Activated CD8-positive, alpha-beta memory T cell treated with anti-CD3 and anti-CD28 coated beads, Interleukin-2, amount 10 ng/mL, durations not matched to agents 7 days and 5 days (primary cell): ENCODE measurements at places on chromosomes 7 and 10.

- DNase-seq, result no peak
These were observed 221.0 kb upstream of the KLF6 start for GRCh38 chr10:4006051-4006450.

DNA sequence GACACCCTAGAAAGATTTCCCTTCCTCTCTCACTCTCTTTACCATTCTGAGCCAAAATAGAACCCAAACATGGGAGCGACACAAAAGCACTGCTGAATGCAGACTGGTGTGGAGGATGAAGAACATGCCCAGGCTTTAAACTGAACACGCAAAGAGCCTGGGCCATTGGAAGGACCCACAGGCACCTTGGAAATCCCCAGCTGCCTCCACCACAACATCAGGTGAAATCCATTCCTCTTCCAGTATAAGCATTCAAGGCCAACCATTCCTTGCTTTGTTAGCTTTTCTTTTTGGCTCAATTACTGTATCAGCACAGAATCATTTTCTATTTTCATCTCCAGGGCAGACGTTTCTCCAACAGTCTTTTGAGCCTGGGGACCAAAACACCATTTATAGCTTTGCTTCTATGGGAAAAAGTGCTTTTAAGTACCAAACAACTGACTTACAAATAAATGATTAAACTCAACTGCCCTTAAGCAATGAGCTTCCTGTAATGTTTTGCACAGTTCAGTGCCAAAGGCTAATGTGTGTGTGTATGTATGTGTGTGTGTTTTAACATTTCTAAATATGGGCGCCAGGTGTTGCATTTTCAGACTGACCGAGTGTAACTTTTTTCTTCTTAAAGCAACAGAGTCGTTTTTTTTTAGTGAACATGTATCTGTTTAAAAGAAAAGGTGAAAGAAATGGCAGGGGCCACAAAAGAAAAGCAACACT lies 16.2 kb upstream of the BLNK start:
- DNase-seq, result no peak

DNA sequence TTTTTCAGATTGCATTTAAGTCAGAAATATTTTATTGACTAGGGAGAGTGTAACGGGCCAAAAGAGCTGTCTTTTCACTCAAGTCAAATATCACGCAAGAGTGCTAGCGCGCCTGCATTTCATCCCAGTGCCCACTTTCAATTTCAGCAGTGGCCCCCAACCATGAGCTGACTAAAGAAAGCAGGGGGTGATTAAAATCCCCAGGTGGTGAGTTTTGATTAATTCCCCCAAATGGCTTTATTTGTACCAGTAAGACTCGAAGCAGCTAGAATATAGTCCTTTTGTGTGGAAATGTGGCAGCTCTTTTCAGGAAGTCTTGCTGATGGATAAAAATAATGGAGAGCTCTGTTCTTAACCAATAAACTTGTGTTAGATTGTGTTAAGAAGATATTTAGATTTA lies 35.3 kb downstream of the TRUB1 start:
- no peak for DNase-seq

- no peak for DNase-seq
These were observed 335.8 kb downstream of the FRMD4A start for GRCh38 chr10:13994932-13995331.

GRCh38 chr10:6165221-6165725 lies 37.5 kb upstream of the PFKFB3 start:
- DNase-seq, result no peak

- no peak for DNase-seq
These were observed 60.4 kb upstream of the FAM20C start for GRCh38 chr7:131781-132482.

DNA sequence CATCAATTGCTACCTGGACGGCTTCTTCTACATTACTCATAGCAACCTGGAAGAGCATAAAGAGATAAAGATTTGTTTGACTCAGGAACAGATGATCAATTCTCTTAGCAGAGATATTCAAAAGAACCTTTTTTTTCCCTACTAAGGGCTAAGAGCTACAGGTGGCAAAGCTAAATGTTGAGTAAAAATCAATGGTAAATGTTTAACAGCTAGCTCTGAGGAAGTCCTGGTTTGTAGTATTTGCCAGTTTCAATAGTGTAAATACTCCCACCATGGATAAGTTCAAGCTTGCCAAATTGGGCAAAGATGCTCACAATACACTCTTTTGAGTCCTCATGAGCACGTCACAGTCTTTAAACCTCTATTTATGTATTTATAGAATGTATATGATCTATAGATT lies 64.0 kb downstream of the AKR1E2 start:
- DNase-seq, result no peak

GRCh38 chr7:121572615-121573014 lies 176.5 kb upstream of the FAM3C start:
- DNase-seq, result no peak

DNA sequence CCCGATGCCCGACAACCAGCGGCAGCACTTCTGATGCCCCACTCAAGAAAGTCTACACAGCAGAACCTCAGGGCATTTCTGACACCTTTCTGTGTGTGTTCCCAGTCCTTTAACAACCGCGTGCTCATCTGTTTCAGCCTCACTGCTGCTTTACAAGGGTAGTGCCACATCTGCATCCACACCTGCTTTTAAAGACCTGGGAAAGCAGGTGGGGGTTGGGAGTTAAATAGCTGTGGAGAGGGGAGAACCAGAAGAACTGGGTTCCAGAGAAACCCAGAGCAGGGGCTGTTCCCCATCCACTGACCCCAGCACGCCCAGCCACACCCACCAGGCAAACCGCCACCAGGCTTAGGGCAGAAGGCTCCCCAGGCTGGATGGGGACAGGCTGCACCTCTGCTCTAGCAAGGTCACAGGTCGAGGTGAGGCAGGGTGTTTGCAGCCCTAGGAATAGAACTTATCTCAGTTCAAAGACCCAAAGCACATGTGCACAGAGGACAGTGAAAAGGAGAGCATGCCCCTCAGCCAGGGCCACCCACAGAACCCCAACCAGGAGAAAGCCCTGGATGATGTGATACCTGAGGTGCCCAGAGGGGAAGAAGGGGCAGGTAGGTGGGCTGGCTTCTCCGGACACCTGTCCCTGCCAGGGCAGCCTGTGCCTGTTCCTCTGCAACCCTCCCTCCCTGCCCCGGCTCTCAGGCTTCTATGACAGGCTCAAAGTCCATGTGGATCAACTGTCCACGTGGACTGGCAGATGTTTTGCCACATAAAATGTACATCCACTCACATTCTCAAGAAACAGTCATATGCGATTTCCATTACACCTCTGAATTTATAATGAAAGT lies 51.3 kb downstream of the COBL start:
- no peak for DNase-seq

GRCh38 chr10:109889867-109890266 lies 33.4 kb downstream of the XPNPEP1 start:
- DNase-seq, result no peak

DNA sequence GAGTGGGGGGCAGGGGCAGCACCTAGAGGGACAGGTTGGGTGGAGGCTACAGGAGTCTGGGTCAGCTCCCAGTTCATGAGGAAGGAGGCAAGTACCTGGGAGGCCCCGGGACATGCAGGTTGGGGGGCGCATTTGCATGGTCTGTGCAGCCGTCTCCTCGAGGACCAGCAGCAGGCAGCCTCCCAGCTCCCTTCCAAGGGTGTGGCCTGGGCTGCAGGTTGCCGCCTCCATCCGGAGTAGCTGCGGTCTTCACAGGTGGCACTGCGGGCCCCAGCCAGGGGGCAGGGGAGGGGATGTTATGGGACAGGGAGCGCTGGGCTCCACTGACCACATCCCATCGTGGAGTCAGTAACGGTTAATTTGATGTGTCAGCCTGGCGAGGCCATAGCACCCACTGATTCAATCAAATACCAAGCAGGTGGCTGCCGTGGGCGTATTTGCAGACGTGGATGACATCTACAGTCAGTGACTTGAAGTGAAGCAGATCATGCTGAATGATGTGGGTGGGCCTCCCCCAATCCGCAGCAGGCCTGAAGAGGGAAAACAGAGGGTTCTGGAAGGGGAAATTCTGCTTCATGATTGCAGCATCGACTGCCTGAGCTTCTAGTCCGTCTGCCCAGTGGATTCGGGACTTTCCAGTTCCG lies 81.6 kb downstream of the PRKAG2 start:
- peak; percentile 75 for DNase-seq

- peak; percentile 90 for DNase-seq
These were observed 551.7 kb downstream of the GRM8 start for GRCh38 chr7:126700807-126701604.

DNA sequence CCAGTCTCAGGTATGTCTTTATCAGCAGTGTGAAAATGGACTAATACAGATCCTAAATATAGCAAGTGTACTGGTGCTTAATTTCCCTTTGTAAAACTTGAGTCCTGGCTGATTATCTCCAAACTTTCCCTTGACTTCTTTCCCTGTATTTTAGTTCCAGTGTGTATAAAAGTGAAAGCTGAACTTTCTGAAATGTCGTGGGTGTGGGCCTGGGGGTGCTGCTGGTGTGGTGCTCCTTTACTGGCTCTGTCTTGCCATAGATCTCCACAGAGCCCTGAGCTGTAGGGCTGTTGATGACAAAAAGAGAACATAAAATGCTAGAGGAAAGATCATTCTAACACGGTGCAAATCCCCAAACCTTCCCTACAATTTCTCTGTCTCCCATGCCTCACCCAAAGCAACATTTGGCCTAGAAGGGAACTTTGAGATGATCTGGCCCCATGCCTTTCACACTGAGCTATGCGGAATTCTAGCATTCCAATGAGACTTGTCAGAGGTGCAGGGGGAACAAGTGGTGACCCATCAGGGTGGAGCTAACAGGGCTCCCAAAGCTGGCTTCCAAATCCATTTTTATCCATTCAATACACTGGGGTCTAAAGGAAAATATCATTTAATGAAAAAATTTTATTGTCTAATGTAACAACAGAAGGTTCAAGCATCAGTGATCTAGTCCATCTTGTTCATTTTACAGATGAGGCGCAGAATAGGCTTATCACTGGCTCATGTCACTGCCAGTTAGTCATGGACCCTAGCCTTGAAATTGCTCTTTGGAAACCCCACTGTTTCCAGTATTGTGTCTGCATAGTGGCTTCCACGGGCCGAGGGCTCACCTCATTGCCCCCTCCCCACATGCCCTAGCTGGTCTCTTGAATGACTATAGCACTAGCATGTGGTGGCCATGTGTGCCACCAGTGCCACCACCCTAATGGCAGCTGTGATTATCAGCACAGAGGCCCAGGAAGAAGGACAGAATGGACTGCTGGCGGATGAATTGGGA lies 1000.9 kb downstream of the LRMDA start:
- no peak for DNase-seq

DNA sequence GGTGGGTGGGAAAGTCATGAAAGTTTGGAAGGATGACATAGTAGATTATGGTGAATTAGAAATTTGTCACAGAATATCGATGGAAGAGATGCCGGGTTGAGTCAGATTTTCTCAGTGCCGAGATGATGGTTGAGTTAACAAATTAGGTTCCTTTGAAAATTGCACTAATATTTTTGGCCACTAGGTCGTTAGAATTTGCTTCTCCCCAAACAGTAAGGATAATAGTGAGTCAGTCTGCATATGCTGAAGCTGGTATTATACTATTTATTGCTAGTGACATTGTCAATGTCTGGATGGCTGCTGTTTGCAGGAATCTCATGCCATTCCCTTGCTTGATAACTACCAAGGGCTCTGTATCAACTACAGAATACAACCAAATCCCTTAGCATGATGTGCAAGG lies 37.7 kb upstream of the MINDY3 start:
- DNase-seq, result no peak

GRCh38 chr7:121486590-121486989 lies 90.5 kb upstream of the FAM3C start:
- no peak for DNase-seq

DNA sequence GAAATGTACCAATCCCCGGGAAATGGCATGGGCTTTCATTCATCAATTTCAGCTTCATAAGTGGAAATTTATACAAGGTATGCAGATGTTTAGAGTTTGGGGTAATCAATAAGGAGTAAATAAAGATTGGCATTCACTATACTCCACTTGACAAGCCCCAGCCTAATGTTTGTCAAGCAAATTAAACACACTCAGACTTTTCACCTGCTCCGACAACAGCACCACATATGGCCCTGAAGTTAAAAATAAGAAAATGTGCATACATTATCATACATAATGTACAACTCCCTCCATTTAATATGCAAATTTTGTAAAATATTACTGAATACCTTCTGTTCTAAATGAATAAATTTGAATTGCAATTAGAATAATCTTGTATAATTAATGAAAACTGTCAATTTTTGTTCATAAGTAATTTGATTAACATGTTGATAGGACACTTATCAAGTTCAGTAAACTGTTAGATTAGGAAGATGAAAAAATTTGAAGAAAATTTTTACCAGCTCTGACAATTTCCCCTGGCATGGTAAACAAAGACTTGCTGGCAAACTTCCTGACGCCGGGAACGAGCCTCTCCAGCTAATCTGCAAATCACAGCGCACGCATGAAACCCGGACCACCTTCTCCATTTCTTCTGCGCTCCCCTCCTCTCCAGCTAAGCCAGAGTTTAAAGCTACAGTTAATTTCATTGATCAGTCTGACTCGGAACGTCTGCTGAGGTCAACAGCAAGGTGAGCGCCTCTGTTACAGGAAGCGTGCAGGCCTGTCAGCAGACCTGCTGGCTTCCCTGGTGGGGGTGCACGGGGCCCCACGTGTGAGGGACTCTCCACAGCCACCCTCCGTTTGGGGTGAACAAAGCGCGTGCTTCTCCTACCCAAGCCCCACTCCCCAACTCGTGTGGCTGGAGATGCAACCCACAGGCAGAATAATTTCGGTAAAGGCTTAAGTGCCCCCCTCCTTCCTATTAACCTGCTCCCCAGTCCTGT lies 70.7 kb downstream of the EBF3 start:
- no peak for DNase-seq

DNA sequence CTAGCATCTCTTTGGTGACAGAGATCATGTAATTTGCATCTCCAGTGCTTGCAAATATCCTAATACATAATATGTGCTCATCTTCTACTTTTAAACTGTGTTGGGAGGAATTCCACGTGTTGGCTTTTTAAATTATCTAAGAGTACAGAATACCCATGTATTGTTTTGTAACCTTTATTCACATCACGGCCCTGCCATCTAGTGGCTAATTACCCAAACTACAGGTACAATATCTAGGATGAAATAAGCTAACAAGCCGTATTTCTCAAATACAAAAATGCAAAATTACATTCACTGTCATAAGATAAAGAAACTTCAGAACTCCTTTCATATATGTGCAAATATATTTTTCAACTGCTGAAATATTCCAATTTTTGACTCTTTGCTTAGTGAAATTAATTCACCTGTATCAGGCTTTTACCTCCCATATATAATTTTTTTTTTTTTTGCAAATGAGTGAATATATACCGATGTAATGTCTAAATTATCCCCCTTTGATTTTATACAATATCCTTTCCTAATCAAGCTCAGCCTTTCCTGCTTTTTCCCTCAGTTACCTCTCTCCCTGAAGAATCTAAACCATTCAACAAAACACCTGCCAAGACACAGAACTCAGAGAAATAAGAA lies 30.3 kb upstream of the LSM8 start:
- no peak for DNase-seq
